ENCODE measurements at places on chromosomes 11 and 22. TPM values are rescaled to one million over a fixed set of nuclear protein-coding genes. Genes with fewer than 3 reads are reported as not detected.

- no peak for ATAC-seq
Observed at GRCh38 chr11:42232673-42233072, 773.2 kb upstream of the LRRC4C start.

GRCh38 chr11:123707206-123707605 lies 34.3 kb downstream of the ZNF202 start:
- ATAC-seq, result no peak

DNA sequence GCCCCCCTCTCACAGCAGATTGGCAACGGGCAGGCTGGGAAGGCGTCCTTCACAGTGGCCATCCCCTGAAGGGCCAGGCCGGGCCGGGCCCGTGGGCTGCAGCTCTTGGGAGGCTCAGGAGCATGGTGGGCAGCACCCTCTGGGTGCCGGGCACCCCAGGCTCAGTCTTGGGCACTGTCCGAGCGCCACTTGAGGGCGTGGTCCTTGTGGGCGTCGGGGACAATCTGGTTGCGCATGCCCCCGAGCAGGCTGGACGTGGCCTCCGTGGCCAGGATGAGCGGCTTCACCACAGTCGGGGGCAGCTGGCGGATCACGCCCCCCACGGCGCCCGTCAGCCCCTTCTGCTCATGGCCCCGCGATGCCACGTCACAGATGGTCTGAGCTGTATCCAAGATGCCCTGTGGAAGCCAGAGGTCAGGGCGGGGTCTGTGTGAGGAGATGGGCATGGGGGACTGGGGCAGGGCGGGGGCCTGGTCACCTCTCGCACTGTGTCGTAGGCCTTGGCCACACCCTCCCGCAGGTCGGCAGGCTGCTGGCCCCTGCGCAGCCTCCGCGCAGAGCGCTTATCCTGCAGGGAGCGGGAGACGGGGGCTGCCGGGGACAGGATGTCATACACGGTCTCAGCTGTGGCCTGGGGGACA lies 16.5 kb upstream of the EHD1 start:
- ATAC-seq, result no peak

- ATAC-seq, result peak; percentile 71
Observed at GRCh38 chr11:104763930-104764709, 134.1 kb downstream of the CASP12 start.

DNA sequence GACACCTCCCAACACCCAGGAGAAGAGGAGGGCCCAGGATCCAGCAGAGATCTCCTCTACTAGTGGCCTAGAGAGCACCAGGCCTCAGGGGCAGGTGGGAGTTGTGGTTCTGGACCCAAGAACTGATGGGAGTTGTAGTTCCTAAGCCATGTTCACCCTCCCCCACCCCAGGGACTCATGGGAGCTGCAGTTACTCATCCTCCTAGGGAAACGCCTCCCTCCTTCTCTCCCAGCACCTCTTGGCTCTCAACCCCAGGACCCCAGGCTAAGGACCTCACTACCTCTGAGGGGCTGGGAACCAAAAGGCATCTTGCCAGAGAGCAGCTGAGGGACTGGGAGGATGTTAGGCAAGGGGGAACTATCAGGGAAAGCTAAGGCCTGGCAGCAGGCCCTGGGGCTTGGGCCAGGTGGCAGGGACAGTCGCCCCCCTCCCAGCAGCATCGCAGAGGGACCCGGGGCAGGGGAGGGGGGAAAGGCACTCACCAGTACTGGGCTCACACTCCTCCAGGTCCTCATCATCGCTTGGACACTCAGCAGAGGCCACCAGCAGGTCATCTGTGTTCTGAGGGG lies 28.9 kb downstream of the SLC22A12 start:
- ATAC-seq, result no peak

Gene PARVA
- not detected for total RNA-seq

Gene OPCML
- not detected for total RNA-seq

DNA sequence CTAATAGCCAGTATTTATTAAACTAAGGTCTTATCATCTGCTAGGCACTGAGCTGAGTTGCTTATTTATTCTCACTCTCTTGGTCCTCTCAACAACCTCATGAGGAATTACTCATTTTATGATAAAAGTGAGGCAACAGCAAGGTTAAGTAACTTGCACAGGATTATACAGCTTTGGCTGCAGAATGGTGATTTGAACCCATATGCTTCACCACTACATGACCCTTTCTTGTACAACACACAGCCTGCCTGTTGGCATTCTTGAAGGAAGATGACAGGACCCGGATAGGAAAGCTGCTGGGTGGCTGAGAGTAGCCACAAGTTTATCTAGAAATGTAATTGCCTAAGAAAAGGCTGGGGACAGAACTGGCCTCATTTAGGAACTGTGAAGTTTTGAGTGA lies 5.3 kb upstream of the PARVA start:
- no peak for ATAC-seq

DNA sequence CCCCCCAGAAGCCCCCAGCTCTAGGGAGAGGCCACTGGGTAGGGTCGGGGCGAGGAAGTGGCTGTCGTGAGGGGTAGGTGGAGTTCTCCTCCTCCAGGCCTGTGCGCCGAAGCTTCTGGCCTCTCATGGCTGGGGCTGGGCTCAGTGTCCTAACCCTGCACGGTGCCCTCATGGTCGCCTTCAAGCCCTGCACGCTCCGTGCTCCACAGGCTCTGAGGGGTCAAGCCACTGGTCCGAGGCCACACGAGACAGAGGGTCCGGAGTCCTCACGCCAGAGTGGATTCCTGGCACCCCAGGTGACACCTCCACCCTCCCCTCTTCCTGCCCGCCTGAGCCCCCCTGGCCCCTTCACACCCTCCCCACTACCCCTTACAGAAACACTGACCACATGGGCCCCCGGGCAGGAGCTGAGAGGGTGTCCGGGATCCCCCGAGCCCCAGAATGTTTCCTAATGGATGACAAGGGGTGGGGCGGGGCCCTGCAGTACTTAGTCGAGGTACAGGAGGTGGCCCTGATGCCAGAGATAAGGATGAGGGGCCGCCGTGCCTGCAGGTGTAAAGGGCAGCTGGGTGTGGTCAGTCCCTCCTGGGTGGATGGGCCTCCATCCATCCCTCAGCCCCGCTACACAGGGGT lies 997 bp upstream of the CDHR5 start:
- no peak for ATAC-seq

- no peak for ATAC-seq
Observed at GRCh38 chr11:20310137-20310536, 53.4 kb upstream of the HTATIP2 start.

Gene RBM7
- total RNA-seq, result 39.1 TPM

Gene ARHGAP20
- not detected for total RNA-seq

Gene A4GALT
- total RNA-seq, result not detected

Gene KCNJ4
- total RNA-seq, result not detected

DNA sequence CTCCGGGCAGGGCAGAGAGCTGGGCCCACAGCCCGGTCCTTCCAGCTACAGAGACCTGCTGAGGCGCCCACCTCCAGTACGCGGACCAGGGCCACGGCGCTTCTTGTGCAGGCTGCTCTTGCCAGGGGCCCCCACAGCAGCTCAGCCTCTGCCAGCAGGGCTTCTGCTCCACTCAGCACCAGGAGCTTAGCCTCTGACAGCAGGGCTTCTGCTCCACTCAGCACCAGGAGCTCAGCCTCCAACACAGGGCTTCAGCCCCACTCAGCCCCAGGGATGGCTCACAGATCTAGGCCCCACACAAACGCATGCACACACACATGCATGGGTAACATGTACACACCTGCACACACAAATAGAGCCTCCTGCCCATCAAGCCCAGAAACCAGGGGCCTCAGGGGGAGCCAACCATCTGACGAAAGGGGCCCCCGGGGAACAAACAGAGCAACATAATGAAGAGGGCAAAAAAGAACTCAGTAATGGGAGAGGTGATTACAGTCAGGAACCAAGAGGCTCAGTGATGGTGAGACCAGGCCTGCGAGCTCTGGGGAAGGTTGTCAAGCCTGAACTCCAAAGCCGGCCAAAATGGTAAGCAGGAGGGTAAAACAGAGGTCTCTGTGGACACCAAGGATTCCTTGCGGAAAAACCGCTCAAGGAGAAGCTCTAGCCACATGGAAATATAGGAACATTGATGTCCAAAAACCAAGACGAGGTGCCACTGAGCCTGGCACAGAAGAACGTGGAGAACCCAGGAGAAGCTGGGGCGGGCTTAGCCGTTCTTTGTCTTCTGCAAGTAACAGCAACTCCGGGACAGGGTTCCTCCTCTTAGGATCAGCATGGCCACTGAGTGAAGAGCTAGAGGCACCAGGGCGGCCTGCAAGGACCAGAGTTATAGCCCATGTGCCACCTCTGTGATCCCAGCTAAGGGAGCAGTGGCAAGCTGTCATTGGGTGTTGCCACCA lies 46.5 kb downstream of the GNB1L start:
- no peak for ATAC-seq

DNA sequence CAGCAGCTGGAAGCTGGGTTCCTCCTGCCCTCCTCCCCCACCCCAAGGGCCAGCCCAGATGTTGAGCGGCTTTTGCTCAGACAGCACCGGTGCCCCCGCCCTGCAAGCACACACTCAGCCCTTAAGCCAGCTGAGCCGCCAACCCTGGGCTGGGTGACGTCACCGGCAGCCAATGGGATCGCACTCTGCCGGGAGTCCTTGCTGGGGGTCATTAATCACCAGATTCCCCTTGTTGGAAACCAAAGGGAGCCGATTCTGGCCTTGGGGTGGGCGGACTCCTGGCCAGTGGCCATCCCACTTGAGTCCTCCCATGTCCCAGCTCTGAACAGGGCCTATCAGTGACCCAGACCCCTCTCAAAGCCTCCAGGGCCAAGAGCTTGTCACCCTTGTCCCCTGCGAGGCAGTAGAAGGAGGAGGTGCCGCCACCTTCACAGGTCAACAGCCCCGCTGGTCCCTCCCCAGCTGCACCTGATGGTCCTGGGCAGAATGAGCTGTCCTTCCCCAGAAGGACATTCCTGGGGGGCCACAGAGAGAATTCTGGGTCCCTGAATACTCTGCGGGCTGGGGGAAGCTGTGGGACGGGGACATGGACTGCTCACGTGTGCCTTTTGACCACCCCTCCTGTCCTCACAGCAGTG lies 7.4 kb downstream of the DUSP8 start:
- ATAC-seq, result no peak

DNA sequence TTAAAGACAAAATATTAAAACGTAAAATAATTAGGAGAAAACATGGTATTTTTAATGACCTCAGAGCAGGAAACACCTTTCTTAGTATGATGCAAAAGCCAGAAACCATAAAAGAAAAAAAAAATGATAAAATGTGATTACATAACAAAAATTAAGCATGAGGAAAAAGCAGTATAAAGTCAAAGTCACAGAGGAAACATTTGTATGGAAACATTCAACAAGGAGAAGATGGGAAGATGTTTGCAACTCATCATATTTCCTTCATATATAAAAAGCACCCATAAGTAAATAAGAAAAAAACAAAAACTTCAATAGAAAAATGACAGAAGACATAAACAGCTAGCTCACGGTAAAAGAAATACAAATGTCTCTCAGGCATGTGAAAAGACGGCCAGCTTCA lies 17.3 kb downstream of the SHISAL1 start:
- no peak for ATAC-seq
